Amniotic stem cell (primary cell): ENCODE measurements at places on chromosomes 5 and 9.

- no peak for DNase-seq
Observed at GRCh38 chr5:73298772-73299630, 126.0 kb downstream of the TMEM174 start.

DNA sequence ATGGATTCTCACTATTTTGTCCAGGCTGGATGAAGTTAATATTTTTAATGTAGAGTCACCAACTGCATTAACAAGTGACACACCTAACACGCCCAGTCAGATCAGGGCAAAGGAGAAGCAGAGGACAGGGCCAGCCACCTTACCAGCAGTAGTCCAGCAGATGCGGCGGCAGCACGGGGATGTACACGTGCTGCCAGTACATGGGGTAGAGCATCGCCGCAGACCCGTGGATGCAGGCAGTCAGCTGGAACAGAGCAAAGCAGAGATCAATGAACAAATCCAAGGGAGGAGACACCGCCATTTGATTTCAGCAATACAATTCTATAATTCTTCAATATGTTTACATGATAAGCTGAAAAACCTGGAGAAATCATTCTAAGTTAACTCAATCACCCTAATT, 274.2 kb downstream of the CRB2 start:
- no peak for DNase-seq

DNA sequence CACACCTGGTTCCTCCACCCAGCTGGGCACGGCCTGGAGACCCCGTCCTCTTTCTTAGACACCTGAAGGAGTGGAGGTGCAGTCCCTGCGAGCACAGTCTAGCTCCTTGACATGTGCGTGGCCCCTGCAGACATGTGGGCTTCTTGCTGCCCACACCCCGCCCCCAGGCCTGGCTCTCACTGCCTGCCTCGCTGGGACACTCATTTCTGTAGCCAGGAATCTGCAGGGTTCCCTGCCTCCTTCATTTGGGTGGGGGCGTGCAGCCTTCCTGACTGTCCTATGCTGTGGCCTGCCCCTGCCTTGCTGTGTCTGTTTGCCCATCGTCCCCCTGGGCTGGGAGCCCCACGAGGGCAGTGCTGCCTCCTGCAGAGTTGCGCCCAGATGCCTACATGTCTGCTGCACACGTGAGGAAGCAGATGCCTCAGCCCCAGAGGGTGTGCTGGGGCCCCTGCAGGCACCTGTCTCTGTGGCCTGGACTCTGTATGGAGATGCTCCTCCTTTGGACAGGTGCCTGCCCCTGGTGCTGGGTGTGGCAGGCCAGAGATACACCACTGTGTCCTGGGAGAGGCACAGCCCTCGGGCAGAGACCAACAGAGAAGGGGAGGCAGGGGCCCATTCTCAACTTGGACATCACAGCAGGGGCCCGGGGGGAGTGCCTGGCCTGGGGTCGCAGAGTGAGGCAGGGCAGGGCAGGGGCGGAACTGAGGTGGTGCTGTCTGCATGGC, 22.6 kb downstream of the FLT4 start:
- DNase-seq: no peak

- DNase-seq: peak; percentile 39
Observed at GRCh38 chr5:170225326-170226128, 7.3 kb upstream of the C5orf58 start.

DNA sequence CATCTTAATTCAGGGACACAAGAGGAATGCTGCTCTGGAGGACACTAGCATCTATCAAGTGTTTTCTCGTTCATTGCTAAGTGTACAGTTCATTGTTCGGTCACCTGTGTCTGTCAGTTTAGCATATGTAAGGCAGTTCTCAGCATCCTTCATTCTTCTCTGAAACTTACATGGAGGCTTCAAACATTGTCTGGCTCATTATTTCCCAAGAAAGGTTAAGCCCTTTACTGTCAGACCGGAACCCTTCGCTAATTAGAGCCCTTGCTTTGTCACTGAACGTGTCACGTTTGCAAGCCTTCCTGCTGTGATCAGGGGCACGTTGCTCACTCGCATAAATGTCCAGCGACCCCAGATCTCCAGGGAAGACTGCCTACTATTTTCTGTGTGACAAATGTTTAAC, 62.3 kb upstream of the RIOK2 start:
- no peak for DNase-seq

GRCh38 chr9:124852829-124853531, at the start of gene WDR38:
WDR38 (plus strand) TSS chr9:124853460; CDS start chr9:124853532, 72 bp downstream.
- peak; percentile 46 for DNase-seq

- peak; percentile 26 for DNase-seq
Observed at GRCh38 chr5:107381189-107381856, 289.4 kb downstream of the EFNA5 start.

GRCh38 chr5:59335544-59335943, 558.0 kb downstream of the PDE4D start:
- no peak for DNase-seq

GRCh38 chr5:78506261-78507024, 142.1 kb downstream of the LHFPL2 start:
- no peak for DNase-seq

- no peak for DNase-seq
Observed at GRCh38 chr5:165130656-165131055, 1625.2 kb downstream of the MAT2B start.

DNA sequence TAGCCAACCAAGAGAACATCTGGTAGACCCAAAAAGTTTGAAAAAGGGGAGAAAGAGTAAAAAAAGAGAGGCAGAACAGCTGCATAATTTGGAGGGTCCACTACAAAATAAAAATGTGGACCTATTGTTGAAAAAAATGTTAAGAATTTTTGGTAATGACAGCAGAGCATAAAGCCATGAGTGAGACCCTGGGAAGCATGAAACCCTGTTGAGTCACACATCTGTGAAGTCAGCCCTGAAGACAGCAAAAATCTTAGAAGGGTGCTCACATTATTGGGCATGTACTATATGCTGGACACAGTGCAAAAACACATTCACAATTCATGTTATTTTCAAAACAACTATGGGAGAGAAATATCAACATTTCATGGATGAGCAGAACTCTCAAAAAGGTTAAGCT, 56.4 kb upstream of the LIFR start:
- DNase-seq: no peak

DNA sequence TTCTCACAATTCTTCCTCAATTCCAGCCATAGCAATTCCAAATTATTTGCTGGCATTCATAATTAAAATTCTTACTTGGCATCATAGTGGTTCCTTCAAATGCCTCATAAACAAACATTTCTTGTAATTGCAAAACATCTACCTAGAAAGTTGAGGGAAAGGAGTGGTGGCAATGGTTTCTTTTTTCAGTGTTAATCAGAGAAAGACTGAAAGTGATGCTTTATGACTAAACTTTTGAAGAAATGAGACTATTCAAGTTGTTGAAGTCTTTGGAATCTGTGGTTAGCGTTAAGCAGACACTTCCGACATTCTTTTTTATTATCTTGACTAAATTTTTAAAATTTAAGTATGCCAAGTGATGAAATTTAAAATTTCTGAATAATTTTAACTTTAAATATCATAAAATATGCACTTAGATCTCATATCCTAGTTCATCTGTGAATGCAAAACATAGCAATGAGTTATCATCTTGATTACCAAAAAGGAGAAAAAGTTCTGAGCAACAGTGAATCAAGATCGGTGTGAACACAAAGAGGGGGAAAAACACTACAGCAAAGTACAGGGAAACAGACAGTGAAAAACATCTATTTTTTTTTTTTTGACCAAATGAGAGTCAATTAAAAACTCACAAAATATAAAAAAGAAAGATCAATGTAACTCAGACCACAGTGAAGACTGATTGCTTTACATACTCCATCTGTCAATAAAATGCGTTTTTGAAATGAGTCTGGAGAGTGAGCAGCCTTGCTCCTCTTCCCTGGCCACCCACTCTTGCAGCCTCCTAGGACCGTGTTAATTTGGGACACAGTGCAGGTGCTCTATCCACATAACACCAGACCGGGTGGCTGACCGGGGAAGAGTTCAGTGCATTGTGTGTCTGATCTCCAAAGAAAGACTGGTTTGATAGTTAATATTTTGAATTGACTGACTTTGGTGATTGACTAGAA, 20.6 kb upstream of the IL7R start:
- no peak for DNase-seq

DNA sequence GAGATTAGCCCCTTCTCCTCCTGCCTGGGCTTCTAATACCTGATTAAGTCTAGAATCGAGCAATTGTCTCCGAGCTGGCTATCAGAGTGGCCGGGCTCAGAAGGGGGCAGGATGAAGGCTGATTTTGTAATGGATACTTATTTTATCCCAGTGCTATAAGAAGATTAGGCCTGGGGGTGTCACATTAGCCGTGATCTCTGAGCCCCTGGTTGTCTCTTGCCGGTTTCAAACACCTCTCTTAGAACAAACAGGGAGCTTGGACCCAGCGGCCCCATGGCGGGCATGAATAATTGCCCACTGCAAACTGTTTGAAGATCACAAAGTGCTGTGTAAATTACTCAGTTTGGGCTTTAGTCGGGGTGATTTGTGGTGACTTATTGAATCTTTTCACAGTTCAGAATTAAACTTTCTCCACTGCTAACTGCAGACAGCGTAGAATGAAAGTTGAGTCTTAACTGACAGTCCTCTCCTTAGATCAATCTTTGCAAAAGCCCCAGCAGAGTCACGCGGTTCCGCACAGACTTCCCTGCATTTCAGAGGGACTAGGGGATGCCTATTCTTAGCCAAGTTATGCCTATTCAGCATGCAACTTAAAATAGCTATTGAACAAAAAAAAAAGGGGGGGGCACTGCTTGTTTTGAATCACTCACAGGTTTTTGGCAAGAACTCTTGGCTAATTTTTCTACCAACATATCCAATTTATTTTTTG, 200.6 kb upstream of the IRX1 start:
- DNase-seq: no peak

- no peak for DNase-seq
Observed at GRCh38 chr9:79120941-79121340, 450.8 kb upstream of the TLE4 start.

GRCh38 chr5:116271446-116272025, 186.7 kb downstream of the COMMD10 start:
- no peak for DNase-seq

DNA sequence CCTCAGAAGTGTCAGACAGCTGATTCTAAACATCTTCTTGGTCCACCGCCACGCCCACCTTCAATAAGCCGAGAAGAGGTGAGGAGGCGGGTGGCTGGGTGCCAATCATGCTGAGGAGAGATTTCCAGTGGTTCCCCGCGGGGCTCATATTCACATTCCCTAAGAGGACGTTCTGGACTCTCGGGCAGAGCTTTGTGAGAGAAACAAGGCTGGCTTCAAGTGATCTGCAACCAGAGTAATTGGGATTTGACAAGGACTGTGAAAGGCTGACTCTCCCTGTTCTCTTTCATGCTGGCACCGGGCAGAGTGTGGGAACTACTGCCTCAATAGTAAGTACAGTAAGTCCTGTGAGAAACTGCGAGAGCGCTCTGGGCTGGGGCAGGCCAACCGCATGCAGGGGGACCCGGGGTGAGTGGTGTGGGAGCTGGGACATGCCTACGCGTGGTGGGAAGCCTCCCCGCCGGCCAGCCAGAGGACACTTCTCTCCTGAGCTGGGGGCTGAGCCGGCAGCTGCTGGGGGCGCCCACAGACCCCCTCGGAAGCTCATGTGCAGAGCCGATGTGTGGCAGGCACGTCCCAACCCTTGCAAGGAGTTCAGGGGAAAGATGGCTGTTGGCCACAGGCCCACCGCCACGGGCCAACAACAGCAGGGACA, 110.9 kb downstream of the LIFR start:
- no peak for DNase-seq

GRCh38 chr9:118482306-118482705, 778.1 kb downstream of the TLR4 start:
- DNase-seq: no peak
